ENCODE measurements at places on chromosomes 2 and 18. TPM values are rescaled to one million over a fixed set of nuclear protein-coding genes. Genes with fewer than 3 reads are reported as not detected.

The MYOM1 gene
- 0.22 TPM for total RNA-seq

The ASNSD1 gene
- 66.1 TPM for total RNA-seq

The AQP4 gene
- not detected for total RNA-seq

The CD302 gene
- 4.2 TPM for total RNA-seq

The ST8SIA5 gene
- not detected for total RNA-seq

The TM4SF20 gene
- not detected for total RNA-seq

The HOXD4 gene
- total RNA-seq = 1.4 TPM

The FKBP1B gene
- total RNA-seq = 2.0 TPM

The CDKL4 gene
- 0.88 TPM for total RNA-seq

The POTEI gene
- not detected for total RNA-seq

The TMEM198 gene
- total RNA-seq = 1.1 TPM

The CTAGE1 gene
- total RNA-seq = not detected

The WBP1 gene
- 28.3 TPM for total RNA-seq

The EIF2AK3 gene
- 45.1 TPM for total RNA-seq

The ACTG2 gene
- 61.7 TPM for total RNA-seq

The FOXI3 gene
- total RNA-seq = not detected

Data from placental pericyte (primary cell).